Spinal cord (tissue), 10 donors: ENCODE measurements at places on chromosomes 3 and 15. TPM values are rescaled to one million over a fixed set of nuclear protein-coding genes. Genes with fewer than 3 reads are reported as not detected.

The FAM3D gene
- not detected for polyA plus RNA-seq

The SLC51A gene
- 15.4 TPM for polyA plus RNA-seq

DNA sequence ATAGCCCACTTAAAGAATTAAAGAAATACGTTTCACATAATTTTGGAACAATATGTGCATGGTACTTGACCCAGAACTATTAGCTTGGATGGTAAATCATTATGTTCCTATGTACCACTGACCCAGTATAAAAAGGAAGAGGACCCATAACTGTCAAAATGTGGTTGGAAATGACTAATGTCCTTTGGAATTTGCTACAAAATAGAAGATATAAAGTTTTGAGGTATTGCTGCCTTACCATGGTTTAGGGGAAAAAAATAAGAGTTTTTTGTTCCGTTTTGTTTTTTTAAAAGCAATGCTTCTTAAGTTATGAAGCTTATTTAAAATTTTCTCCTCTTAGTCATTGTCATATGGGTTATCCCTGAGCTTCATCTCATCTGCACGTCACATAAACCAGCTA is 15.8 kb upstream of the TFDP2 start:
- no peak for DNase-seq

DNA sequence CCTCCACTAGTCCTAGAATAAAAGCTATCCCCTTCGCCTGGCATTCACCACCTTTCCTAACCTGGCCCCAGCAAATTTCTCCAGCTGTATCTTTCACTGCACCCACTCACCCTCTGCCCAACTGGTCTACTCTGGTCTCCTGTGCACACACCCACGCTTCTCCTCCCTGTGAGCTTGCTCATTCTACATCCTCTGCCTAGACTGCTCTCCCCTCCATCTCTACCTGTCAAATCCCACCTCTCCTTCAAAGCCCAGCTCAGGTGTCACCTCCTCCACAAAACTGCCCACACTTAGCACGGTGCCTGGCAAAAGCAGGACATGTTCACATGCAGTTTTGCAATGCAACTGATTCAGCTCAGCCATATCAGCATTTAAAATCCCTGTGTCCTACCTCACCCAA is 45.8 kb upstream of the NTRK3 start:
- no peak for DNase-seq

The DPPA2 gene
- not detected for polyA plus RNA-seq

The PIGZ gene
- polyA plus RNA-seq = 15.0 TPM

GRCh38 chr15:47513471-47513870 is 203.8 kb upstream of the SEMA6D start:
- DNase-seq = no peak

DNA sequence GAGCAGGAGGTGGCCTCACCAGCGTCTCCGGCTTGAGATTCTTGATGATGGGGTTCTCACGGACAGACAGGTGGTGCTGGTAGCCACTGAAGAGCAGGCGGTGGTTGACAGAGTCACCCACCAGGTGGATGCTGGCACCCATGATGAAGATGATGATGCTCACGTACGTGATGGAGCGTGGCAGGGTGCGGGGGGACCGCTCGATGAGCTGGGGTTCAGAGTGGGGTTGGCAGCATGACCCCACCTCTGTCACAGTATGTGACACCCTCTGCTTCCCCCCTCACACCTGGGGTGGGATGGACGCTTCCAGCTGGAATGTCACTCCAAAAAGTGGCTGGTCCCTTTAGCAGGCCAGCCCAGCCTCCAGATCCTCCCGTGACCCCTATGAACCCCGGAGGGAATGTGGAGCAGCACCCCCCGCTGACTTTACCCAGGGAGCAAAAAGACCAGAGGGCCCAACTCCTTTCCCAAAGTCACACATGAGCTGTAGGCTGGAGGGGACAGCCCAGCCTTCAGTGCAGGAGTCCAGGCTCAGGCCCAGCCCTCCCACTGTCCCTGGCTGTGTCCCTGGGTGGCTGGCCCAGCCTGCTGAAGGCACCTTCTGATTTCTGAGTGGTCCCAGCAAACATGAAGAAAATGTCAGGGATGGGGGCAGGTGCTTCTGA is 6.7 kb upstream of the CALML4 start:
- DNase-seq = no peak

The NTRK3 gene
- polyA plus RNA-seq = 68.1 TPM

DNA sequence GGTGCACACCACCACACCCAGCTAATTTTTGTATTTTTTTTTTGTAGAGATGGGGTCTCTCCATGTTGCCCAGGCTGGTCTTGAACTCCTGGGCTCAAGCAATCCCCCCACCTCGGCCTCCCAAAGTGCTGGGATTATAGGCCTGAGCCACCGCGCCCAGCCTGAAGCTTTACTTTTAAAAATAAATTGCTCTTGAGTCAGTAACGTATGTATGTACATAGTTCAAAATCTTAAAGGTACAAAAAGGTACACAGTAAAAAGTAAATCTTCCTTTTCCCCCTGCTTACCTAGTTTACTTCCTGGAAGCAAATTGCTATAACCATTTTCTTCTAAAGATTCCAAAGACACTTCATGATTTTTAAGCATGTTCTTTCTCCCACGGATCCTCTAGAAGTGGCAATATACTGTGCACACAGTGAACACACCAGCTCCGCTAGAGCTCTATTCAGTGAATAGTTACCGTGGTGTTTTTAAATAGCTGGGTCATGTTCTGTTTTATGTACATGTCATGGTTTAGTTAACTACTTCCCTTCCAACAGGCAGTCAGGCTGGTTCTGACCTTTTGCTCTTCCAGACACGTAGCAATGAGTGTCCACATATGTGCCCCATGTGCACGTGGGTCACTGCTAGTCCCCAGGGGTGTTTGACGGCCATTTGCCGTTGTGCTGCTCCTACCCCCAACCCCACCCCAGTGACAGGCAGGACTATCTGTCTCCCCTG is 82.1 kb downstream of the EEFSEC start:
- no peak for DNase-seq

DNA sequence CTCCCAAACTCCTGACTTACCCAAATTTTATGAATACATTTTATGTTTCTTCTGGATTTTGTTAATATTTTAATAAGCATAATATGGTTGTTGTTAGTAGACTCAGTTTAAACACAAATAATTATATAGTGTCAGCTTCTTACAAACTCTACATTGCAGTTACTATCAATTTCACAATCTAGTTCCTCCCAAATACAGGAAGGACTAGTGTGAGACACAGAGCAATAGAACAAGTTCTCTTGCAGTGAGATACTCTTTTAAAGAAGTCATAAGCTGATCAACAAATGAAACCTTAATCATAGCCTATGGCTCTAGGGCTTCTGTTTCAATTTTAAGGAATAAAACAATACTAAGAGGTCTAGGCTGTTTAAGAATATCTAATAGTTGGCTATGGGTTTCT is 86.1 kb downstream of the SAMMSON start:
- DNase-seq = no peak

DNA sequence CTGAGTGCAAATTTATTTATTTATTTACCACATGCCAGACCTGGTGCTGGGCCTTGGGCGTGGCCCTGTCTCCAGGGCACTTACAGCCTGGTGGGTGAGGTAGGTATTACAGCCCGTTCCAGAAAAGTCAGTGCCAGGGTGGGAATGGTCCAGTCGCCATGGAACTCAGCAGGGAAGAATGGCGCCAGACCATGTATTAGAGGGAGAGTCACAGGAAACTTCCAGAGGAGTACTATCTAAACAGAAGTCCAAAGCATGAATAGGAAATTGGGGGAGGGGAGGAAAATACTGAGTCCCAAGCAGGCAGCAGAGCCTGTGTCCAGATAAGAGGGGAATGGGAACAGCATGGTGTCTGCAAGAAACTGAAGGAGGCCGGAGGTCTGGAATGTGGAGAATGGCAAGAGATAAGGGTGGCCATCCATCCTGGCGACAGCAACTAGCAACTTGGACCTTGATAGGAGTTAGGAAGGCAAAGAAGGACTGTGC is 27.0 kb downstream of the SH3BP5 start:
- no peak for DNase-seq

- DNase-seq = no peak
Observed at GRCh38 chr15:77530576-77530975, 102.1 kb downstream of the LINGO1 start.

- DNase-seq = no peak
Observed at GRCh38 chr3:132154619-132155018, 119.8 kb upstream of the CPNE4 start.

DNA sequence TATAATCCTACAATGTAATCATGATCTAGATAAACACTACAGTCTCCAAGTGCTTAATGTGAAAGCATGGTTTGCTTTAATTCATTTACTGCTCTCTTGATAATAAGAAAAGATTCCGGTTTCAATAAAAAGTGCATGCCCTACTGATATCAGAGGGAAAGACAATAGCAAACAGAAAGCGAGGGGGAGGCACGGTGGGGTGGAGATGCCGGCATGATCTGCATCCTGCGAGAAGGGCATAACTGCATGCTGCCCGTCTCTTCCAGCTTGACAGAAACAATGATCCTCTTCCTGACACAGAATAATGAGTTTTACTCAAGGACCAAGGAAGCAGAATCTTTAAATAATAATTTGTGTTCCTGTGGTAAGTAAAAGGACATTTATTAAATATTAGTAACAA is 51.7 kb downstream of the GOLIM4 start:
- no peak for DNase-seq

DNA sequence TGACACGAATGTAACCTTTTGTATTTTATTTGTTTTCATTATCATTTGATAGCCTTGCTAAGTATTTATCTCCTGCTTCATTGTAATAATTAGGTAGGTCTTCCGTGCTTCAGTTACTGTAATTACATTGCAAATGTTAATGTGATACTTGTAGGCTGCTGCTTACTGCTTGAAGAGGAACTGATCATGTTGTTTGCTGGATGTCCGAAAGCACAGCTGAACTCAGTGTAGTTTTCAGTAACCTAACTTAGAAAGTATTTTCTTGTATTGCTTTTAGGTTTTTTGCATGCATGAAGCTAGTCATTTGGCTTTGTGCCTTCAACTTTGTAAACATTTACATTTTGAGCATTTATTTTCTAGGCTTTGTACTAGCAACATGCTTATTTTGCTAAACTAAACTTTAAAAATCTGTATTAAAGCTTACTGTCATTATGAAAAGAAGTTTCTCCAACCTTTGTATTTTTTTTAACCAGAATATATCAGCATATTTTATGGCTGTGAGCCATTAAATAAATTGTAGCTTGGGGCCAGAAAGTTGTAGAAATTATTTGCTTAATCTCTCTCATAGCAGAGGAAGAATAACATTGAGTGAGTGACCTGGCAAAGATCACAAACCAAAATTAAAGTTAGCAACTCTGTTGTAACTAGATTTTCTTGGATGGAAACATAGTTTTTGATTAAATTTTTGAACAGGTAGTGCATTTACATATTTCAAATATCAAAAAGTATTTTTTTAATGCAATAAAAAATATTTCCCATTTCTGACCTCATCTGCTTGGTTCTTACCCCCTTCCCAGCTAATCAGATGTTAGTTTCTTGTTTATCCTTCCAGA is 30.7 kb downstream of the SACM1L start:
- no peak for DNase-seq

The MUSTN1 gene
- polyA plus RNA-seq = 0.65 TPM

GRCh38 chr3:52094571-52095485 is 38.5 kb upstream of the DUSP7 start:
- DNase-seq = no peak

GRCh38 chr15:62553911-62554563 is 389.0 kb upstream of the C2CD4B start:
- DNase-seq = no peak

The ADAMTS9 gene
- 29.4 TPM for polyA plus RNA-seq

The UNC13C gene
- polyA plus RNA-seq = 13.8 TPM

DNA sequence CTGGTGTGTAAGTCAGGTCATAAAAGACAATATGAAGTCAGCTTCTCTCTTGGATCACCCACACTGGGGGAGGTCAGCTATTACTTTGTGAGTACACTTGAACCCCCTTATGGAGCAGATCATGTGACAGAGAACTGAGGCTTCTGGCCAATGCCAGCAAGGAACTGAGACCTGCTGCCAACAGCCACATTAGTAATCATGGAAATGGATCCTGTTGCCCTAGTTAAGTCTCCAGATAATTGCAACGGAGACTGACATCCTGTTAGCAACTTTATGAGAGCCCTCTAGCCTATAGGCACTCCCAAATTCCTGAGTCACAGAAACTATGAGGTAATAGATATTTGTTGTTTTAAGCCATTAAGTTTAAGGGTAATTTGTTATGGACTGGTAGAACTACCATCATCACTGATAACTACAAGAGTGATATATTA is 110.4 kb upstream of the GMNC start:
- DNase-seq = no peak

- no peak for DNase-seq
Observed at GRCh38 chr3:63654931-63655330, 2.5 kb downstream of the SNTN start.

DNA sequence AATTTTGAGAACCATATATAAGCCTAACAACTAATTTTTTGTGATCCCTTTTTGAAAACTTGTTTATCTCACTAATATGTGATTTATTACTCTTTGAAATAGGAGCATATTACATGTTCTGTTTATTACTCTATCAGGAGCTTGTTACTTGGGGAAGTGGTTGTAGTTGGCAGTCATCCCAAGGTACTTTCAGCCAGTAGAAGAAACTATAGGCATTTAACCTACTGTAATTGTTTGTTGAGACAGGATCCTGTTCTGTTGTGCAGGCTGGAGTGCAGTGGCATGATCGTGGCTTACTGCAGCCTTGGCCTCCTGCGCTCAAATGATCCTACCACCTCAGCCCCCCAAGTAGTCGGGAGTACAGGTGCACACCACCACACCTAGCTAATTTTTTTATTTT is 195.6 kb downstream of the TCF12 start:
- no peak for DNase-seq

The GABRR3 gene
- not detected for polyA plus RNA-seq

- no peak for DNase-seq
Observed at GRCh38 chr3:65878831-65879230, 159.9 kb downstream of the MAGI1 start.

The SMAD3 gene
- 24.7 TPM for polyA plus RNA-seq

The CTXN2 gene
- polyA plus RNA-seq = 1.1 TPM

The NOX5 gene
- 0.81 TPM for polyA plus RNA-seq

DNA sequence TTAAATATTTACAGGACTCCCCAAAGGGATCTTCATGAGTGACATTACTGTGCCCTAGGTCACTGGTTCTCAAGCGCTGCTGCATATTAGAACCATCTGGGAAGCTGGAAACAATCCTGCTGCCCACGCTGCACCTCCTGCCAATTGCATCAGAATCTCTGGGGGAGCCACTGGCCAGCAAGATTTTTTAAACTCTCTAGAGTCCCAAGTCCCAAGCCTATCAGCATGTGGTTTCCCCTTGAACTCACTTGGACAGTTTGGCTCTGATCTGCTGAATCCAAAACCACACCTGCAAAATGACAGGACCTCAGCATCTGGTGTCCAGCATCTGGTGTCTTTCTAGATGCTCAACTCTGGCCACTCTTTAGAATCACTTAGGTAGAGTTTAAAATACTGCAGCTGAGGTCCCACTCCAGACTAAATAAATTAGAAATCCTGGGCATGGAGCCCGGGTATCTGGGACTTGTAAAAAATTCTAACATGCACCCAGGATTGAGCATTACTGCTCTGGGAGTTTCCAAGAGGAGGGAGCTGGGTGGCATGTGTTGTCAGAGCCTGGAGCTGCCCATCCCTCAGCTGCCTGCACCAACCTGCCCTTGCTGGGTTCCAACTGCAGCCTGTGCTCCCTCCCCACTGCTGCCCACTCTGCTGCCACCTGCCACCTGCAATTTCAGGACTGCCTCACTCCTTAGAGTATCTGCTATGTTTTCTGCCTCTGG is 311.3 kb downstream of the SLC9A9 start:
- no peak for DNase-seq

- no peak for DNase-seq
Observed at GRCh38 chr3:141432904-141433303, 53.9 kb upstream of the RASA2 start.

The AMOTL2 gene
- 64.7 TPM for polyA plus RNA-seq
